ENCODE measurements at places on chromosomes 4 and X. TPM values are rescaled to one million over a fixed set of nuclear protein-coding genes. Genes with fewer than 3 reads are reported as not detected.

DNA sequence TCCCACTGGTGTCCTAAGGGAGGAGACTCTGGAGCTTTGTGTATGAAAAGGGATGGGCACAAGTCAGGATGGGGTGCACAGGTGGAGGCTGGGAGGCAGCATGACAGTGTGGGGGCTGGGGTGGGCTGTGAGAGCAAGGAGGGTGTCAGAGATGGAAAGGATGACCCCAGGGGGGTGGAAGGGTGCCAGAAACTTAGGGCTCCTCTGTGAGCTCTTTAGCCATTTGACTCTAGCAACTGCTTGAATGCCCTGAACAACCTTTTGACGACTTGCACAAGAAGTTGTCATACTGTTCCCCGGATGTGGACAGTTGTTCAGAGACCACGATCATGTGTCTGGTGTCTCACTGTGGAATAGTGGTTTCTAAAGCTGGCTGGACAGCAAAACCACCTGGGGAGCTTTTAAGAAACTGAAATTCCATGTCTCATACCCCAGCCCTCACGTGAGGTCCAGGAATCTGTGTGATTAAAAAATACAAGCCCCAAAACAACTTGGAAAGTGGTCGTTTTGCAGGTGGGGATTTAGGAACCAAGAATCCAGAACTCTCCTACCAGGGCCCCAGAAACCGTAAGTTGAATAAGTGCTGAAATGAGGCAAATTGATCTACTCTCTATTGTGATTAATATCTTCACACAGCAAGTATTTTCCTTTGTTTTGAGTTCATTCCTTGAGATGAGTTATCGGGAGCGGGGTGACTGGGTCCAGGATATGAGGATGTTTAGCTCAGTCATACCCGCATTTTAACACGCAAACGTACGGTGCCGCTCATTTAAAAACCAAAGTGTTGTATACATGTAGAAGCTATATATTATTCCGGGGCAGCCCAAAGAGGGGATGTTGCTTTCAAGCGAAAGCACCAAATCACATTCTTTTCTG lies 3.4 kb downstream of the RHOH start:
- DNase-seq: no peak

DNA sequence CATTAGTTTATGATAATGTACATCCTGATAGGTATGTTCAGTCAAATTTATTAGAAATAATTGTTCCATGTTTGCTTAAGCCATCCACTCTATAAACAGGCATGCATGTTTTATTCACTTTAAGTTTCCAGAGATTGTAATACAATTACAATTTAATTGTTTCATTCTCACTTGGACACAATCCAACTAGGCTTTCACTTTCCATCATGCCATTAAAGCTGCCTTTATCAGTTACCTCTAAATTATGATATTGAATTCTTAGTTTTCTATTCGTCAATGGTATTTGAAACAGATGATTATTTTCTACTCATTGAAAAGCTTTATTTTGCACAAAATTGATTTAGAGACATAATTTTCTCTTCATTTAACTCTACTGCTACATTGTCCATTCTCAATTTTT lies 1196.3 kb downstream of the RAPGEF2 start:
- DNase-seq: no peak

DNA sequence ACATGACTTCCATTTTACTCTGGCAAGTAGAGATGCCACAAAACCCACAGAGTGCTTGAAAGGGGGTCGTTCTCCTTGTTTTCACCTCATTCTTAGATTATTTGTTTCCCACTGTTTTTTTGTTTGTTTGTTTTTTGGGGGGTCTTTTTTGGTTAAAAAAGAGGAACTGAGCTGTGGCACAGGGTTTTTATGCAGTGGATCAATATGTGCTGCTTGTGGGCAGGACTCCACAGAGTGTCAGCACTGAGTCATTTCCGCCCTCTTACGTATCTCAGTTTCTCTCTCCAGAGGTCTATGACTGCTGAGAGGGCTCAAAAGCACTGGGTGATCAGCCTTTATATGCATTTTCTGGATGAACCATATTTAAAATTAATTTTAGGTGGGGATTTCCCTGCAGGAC lies 268.1 kb upstream of the GRID2 start:
- no peak for DNase-seq

FGFBP2 gene
- total RNA-seq: not detected

NKX6-1 gene
- total RNA-seq: 3.3 TPM

Data from esophagus squamous epithelium (tissue), 5 donors.